GM12891 (cell line): ENCODE measurements at places on chromosomes 16 and 17.
A peak's percentile ranks its signal among the peaks of the same experiment; 100 is the strongest.

DNA sequence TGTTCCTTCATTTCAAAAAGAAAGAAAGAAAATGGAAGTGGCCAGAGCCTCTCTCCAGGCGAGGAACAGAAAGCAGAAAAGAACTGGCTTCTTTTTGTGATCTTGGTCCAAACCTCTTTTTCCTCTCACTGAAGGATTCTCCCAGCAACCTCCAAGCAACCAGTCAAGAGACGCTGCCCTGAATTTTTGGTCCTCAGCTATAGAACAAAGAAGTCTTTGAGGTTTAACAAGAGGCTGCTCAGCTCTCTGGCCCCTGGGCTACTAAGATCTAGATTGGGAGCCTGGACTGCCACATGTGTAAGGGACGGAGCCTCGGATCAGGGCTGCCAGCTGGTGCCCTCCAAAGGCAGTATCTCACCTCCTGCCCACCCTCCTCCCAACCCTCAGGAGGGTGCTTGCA is 62.6 kb downstream of the AXIN2 start:
- DNase-seq, result no peak

DNA sequence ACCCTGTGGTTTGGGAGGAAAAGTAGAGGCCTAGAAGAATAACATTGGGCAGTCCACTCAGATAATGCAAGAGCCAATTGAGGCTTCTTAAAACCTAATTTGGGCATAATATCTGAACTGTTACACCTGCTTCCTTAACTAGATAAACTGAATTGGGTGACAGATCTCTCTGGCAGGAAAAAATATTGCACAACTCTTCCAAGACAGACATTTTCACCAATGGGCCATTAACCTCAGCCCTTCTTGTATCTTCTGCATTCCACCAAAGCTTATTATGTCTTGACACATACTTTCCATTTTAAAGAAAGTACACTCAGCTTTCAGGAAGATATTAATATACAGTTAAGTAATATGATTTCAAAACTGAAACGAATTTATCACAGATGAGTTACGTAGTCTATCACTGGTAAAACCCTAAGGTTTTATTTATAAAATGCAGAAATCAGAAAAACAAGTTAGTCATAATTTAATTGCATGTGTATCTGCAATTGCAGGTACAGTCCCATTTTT is 79.9 kb upstream of the MON1B start:
- DNase-seq, result no peak

DNA sequence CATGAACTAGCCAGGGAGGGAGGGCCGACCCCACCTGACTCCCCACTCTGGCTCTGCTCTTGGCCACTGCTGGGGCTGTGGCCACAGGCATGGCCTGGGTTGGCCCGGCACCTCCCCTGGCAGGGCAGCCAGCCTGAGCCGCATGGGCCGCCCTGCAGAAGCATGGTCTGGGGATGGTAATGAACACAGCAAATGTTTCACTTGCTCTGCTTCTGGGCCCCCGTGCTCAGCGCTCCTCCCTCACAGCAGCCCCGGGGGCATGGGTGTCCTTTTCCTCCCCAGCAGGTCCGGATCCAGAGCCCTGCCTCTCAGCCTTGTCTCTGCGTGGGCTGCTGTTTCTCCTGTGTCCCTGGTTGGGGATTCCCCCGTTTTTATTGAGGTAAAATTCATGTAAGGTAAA is 30.9 kb upstream of the KCNJ12 start:
- DNase-seq, result no peak

DNA sequence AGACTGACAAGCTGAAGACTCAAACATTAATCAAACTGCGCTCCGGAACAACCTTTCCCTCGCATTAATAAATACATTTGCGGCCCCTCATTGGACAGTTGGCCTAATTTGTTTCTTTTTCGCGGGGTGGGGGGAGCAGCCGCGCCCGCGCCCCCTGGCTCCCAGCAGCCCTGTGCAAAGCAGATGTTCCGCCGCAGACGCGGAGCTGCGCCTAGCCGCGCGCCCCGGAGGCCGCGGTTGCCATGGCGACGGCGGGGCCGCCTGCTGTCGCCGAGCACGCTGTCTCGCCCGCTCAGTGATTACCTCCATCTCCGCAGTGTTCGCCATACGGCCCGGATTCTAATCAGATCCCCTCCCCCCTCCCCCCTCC is 25.5 kb downstream of the COPZ2 start:
- peak; percentile 80 for DNase-seq

DNA sequence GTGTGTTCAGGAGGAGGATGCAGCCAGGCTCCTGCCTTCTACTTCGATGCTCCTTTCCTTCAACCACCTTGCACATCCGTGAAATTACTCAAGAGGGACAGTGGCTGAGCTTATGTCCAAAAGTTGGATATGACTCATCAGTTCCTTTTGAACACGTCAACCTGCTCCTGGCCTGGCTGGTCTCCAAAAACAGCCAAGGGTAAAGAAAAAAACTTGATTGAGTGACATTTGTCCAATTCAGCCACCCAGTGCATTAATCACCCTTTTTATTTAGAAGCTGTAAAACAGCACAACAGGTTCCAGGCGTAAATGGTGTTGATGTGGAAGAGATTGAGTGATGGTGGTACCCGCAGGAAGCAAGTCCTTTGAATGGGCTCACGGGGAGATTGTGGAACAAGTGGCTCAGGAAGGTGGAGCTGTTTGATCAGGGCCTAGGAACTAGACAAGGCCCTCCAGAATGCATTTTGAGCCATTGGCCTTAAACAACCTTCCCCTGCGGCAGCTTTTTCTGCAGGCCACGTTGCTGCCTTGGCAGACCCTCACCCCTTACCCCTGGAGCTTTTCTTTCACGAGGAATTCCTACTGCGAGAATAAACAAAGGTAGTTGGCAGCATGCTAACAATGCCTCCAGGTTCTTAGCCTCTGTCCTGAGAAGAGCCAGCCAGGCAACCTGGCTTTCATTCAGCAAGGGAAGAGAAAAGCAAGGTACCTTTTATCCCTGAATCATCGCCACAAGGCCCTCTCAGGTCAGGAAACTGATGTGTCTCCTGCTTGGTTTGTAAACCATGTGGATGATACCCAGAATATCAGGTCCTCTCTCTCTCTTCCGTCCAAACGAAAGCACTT is 173.3 kb upstream of the CACNG5 start:
- DNase-seq, result no peak

- DNase-seq, result no peak
These were observed 219.2 kb upstream of the CDH5 start for GRCh38 chr16:66147291-66147690.

GRCh38 chr17:82170412-82170961 is 42.2 kb downstream of the CCDC57 start:
- DNase-seq, result no peak

DNA sequence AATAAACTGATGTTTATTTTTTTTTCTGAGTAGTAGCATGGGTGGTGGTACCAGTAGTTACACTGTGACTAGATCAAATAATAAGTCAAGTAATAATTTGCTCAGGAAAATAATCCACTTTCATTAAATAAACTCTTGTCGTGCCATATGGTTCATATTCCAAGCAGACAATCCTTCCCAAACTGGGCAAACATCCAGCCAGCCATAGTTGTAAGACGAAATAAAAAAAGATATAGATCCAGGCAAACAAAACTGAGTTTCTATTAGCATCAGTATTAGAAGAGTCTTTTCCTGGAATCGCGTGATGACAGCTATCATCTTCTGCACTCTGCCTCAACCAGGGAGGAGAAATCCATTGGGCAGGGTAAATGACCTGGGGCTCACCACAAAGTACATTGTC is 508.4 kb upstream of the GOT2 start:
- no peak for DNase-seq

GRCh38 chr17:47239619-47239966 is 14.0 kb upstream of the ITGB3 start:
- no peak for DNase-seq

DNA sequence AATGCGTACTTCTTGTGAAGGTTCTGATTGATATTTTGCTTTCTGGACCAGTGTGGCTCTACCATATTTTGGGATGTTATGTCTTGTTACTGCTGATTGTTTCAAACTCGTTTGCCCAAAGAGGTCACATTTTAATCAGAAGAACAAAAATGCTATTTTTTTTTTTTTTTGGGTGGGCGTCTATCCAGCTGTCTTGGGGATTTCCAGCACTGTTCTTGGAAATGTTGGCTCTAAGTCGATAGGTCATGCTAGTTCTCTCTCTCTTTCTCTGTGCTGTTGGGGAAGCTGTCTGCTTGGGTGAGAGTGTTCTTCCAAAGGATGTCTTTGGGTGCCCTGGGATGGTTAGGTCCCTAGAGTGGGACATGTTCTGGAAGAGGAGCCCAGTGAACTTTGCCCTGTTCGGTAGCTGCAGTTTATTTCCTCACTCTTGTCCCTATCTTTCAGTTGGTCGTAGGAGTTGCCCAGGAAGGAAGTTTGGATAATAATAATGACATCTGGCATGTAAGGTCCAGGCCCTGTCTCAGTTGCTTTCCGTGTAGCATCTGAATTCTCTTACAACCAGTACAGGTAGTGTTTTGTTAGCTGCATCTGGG is 2.9 kb downstream of the IRF8 start:
- no peak for DNase-seq

GRCh38 chr16:399340-400019 is 2.2 kb upstream of the DECR2 start:
- DNase-seq, result no peak

DNA sequence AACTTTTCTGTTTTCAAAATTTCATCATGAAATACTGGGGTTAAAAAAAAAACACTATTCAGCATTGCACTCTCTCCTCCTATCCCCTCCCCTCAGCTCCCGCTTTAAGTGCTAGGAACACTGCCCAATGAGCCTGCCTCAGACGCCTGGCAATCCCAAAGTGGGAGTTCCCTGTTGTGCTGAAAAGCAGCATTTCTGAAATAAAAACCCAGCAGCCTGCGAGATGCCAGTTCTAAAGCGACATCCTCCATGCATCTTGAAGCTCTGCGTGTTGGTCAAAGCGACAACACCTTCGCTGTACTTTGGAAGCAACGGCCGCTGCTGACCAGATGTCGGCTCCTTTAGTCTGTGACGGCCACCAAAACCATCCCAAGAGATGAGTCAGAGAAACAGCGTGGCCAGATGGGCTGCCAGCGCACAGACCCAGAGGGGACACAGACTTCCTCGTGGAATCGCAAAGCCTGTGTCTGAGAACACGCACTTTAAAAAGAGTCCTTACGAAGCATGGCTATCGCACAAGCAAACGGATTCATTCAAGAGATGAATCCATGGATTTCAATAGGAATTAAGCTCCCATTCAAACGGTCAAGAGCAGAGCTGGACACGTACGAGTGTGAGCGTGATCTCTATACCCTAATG is 32.8 kb downstream of the FBXO31 start:
- no peak for DNase-seq

- no peak for DNase-seq
These were observed 621 bp downstream of the KCNJ2 start for GRCh38 chr17:70169709-70170597.

DNA sequence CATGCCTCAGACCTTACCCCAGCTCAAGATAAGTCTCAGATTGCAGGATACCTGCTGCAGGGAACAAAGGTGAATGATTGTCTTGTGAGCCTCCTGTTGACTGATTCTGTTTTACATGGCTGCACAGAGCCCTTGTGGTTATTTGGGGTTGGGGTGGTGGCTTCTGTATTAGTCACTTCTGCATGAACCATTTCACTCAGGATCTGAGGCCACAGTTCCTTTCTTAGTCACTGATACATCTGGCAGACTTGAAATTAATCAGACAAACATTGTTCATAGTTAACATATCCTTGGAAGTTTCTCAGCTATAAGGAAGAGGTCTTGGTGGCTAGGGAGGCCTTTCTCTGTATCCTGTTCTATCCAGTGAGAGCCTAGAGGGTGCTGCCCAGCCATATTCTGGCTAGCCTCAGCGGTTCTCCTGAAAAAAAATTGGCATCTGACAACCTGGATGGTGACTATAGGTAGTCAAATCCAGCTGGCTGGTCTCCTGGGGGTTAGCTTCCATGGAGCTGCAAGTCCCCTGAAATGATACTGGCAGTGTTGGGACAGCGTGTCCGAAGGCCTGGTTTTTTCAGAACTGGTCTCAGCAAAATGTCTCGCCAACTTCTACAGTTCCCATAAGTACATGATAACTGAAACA is 8.4 kb upstream of the PLK1 start:
- DNase-seq, result no peak

DNA sequence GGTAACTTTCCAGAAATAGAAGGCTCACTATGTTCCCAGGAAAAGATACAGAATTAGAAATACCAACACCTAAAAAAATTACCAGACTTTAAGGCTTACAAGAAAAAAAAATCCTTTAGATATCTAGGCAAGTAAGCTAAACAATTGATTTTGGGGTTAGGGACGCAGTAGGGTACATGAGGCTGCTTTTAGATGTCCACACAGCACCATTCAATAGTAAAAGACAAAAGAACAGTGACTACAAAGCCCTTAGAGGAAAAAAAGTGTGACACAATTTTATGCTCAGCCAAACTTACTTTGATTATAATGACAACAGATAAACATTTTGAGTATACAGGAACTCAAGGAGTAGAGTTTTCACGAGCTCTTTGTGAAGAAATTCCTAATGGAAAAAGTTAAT is 29.9 kb downstream of the METTL16 start:
- no peak for DNase-seq

- no peak for DNase-seq
These were observed 57.5 kb upstream of the ZNF469 start for GRCh38 chr16:88325087-88325750.

DNA sequence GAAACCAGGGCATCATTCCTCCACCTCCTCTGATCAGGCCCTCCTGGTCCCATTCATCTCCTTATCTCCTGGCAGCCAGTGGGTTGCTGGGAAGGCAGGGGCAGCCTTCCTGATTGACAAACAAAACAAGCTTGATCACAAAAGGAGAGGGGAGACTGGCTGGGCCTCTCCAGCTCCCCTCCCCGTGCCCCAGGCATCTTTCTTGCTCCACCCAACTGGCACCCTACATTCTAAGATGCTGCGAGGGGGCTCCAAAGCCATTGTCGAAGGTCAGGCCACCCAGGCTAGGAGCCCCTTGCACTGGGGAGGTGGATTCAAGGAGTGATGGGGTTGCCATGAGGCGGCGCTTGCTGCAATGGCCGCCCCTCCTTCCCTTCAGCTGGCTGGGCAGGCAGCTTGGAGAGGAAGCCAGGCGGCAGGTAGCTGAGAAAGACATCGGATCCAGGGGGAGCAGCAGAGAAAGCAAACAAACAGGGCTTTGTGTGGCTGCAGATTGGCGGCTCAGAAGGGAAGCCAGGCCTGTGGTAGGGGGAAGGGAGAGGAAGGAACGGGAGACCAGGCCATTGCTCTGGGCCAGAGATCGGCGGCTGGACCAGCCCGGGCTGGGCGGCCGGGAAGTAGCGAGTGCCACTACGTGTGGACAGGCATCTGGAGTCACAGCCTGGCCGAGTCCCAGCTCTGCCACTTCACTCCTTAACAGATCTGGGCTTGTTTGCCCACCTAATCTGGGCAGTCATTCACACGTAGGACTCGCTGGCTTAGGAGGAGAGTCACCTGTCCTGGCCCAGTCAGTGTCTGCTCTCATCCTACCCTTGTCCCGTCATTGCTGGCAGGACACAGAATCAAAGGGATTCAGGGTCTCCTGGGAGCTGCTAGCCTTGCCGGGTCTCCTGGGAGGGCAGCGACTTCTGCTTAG is 12.3 kb downstream of the RAI1 start:
- DNase-seq, result no peak

- peak; percentile 22 for DNase-seq
These were observed 4.7 kb downstream of the COQ7 start for GRCh38 chr16:19071811-19072777.
